M059J (cell line): ENCODE measurements at places on chromosomes 7 and 10. TPM values are rescaled to one million over a fixed set of nuclear protein-coding genes. Genes with fewer than 3 reads are reported as not detected.

Gene LDB3
- total RNA-seq: 0.05 TPM in 2 replicates

Gene AGAP4
- 0.94 and 3.8 TPM in 2 replicates for total RNA-seq

Gene SMO
- 0.64 and 3.1 TPM in 2 replicates for total RNA-seq

Gene PKD2L1
- total RNA-seq: not detected in 2 replicates

Gene THSD7A
- 3.1 and 5.2 TPM in 2 replicates for total RNA-seq

Gene AQP1
- 0.62 and 0.74 TPM in 2 replicates for total RNA-seq

Gene SPDYE11
- not detected in 2 replicates for total RNA-seq

Gene ARHGEF35
- not detected in 2 replicates for total RNA-seq
